Astrocyte of the hippocampus (primary cell): ENCODE measurements at places on chromosomes 12 and 14.

GRCh38 chr12:10697156-10697555, 23.3 kb upstream of the STYK1 start:
- no peak for DNase-seq

- DNase-seq, result peak; percentile 39
These were observed 224.0 kb downstream of the KTN1 start for GRCh38 chr14:55803873-55804553.

- DNase-seq, result no peak
These were observed 44.9 kb upstream of the AEBP2 start for GRCh38 chr12:19394385-19394784.

DNA sequence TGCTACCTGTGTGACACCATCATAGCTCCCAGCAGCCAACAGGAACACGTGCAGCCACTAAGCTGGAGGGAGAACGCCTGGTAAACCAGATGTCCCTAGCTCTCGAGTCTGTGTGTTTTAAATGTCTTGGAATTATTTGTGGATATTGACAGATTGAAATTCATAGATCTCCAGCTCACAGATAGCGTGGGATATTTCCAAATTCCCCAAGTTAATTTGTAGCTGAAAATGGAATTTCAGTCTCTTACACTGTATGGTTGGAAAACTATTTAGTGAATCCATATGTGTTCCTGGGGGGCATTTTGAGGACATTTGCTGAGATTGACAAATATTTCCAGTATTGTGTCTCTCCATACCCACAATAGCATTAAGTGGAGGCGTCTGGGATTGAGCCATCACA, 618.6 kb upstream of the TMEM132C start:
- DNase-seq, result no peak

GRCh38 chr12:8687846-8688601, 9.8 kb upstream of the RIMKLB start:
- DNase-seq, result peak; percentile 93

- DNase-seq, result no peak
These were observed 42.3 kb downstream of the EML5 start for GRCh38 chr14:88750413-88750812.

DNA sequence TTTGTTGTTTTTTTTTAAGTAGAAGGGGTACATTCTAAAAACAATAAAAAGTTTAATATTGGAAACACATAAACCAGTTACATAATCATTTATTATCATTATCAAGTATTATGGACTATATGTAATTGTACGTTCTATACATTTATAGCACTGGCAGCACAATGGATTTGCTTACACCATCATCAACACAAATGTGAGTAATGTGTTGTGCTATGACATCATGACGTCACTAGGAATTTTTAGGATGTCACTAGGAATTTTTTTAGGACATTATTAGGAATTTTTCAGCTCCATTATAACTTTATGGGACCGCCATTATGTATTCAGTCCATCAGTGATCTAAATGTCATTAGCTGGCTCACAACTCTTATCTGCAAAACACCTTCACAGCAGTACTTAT, 126.8 kb upstream of the SYT10 start:
- DNase-seq, result no peak

DNA sequence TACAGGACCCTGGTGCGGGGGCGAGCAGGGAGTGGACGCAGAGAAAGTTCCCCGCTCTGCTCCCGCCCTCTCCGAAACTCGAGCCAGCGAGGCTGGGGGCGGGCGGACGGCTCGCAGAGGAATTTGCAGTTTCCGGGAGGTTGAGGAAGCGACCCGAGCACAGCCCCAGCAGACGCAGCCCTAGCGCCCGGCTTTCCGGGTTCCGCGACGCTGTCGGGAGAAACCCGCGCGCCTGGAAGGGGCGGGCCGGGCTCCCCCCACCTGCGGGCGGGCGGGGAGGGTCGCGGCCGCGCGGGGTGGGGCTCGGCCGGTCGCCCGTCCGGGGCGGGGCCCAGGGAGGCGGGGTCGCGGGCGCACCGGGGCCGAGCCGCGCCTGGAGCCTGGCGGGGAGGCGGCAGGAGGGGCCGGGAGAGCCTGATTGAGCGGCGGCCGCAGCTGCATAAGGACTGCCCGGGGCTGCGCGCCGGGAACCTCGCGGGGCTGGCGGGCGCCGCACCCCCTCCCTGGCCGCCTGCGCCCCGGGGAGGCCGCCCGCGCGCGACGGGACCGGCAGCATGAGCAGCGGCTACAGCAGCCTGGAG, at the start of gene RASSF3:
Gene RASSF3, plus strand, starts transcription at position 417 of the 581 bp plus-strand sequence. Its CDS starts 138 bp downstream, at position 555.
- peak; percentile 88 for DNase-seq

DNA sequence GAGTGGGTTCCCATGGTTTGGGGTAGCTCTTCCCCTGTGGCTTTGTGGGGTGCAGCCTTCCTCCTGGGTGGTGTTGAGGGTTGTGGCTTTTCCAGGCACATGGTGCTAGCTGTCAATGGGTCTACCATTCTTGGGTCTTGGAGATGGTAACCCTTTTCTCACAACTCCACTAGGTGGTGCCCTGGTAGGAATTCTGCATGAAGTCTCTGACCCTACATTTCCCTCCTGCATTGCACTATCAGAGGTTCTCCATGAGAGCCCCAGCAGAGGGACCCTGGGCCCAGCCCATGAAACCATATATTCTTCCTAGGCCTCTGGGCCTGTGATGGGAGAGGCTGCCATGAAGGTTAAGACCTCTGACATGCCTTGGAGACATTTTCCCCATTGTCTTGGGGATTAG, 1093.3 kb downstream of the SLC16A7 start:
- no peak for DNase-seq

- DNase-seq, result no peak
These were observed 146.1 kb downstream of the PAX9 start for GRCh38 chr14:36807727-36808126.

GRCh38 chr14:48842785-48843184, 743.4 kb downstream of the RPS29 start:
- peak; percentile 37 for DNase-seq

DNA sequence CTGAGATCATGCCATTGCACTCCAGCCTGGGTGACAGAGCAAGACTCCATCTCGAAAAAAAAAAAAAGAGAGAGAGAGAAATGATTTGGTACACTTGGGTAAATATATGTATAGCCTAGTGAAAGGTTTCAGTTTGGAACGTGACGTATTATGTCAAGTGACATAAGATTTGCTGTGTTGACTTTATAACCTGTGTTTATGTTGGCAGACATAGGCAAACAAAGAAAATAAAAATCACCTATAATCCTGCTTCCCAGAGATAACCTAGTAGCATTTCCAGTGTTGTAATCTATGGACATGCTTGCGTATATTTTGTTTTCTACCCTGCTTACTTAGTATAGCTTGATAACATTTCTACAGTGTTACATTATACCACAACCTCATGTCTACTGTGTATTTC, 16.7 kb downstream of the ERG28 start:
- no peak for DNase-seq

- DNase-seq, result no peak
These were observed 91.6 kb upstream of the ATF7IP start for GRCh38 chr12:14273913-14274311.

- DNase-seq, result no peak
These were observed 20.0 kb downstream of the KCNK10 start for GRCh38 chr14:88303041-88303440.

- DNase-seq, result no peak
These were observed 65.1 kb upstream of the GPATCH2L start for GRCh38 chr14:76086636-76087035.

DNA sequence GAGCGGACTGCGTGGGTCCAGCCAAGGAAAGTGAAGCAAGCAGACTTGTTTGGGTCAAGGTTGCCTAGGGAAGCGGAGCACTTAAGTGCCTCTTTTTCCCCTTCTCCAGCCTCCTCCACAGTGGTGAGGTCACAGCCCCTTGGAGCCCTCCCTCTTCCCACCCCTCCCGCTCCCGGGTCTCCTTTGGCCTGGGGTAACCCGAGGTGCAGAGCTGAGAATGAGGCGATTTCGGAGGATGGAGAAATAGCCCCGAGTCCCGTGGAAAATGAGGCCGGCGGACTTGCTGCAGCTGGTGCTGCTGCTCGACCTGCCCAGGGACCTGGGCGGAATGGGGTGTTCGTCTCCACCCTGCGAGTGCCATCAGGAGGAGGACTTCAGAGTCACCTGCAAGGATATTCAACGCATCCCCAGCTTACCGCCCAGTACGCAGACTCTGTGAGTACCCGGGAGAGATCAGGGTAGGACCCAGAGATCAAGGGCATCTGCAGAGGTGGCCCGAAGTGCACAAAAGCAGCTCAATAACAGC, at the start of gene TSHR:
Gene TSHR, plus strand, starts transcription at position 206 of the 526 bp plus-strand sequence. Its CDS starts 60 bp downstream, at position 266.
- peak; percentile 9 for DNase-seq
